Upper lobe of left lung (tissue), 6 donors: ENCODE measurements at places on chromosomes 16 and 17. TPM values are rescaled to one million over a fixed set of nuclear protein-coding genes. Genes with fewer than 3 reads are reported as not detected.

The HSD11B2 gene
- total RNA-seq, result 0.78 TPM

The CRHR1 gene
- not detected for total RNA-seq

The KRT9 gene
- not detected for total RNA-seq

The IKZF3 gene
- 2.2 TPM for total RNA-seq

The SLC47A1 gene
- total RNA-seq, result 9.4 TPM

The YPEL2 gene
- total RNA-seq, result 25.7 TPM

The CCL4 gene
- total RNA-seq, result 24.0 TPM

The EPOP gene
- total RNA-seq, result 1.8 TPM

The FN3K gene
- 10.8 TPM for total RNA-seq

The ACSF3 gene
- 30.2 TPM for total RNA-seq
